ENCODE measurements at places on chromosomes 2 and 18.

GRCh38 chr2:45040786-45041185 lies 31.5 kb upstream of the SIX2 start:
- no peak for DNase-seq

- DNase-seq = no peak
Observed at GRCh38 chr2:46385786-46386577, 88.8 kb downstream of the EPAS1 start.

DNA sequence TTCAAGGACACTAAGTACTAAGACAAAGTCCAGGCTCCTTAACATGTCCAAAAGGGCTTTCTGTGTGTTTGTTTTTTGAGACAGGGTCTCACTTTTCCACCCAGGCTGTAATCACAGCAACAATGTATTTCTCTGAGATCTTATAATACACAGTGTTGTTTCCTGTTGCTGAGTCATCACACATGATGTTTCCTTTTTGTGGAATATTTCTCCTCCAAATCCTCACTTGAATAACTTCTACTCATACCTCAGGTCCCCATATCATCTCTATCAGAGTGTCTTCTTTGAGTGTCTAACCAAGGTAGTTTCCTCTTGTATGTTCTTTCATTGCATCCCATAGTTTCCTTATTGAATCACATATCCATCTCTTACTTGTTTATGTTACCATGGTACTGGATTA lies 632.0 kb upstream of the PIK3C3 start:
- DNase-seq = peak; percentile 52

DNA sequence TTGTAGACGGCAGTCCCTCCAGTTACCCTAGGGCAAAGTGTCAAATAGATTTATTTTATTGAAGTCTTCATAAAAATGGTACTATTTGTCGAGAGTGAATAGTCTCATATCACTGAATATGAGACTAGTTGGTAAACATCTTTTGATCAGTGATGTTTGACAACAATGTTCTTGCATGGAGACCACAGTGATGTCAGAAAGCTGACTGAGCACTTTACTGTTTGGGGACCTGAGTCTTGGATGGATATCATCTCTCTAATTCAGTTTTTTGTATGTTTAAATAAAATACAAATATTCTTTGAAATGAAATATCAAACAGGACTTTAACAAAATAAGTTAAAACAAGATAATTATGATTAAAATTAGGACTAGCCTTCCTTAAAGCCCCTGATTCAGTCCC lies 1315.4 kb upstream of the NRXN1 start:
- DNase-seq = no peak

DNA sequence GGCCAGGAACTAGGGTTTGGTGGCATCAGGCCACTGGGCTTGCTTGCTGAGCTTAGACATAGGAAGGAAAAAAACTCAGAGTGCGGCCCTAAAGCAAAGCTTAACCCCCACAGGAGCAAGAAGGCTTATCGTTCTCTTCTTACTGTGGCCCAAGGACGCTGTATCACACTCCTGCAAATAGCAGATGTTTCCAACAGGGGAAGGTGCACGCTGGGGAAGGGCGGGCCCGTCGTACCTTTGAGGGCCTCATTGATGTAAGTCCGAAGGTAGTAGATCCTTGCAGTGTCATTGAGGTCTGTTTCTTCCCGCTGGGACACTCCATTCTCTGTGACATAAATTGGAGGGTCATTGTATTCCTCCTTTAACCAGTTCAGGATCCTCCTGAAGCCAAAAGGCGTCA lies 46.6 kb downstream of the LCT start:
- no peak for DNase-seq

DNA sequence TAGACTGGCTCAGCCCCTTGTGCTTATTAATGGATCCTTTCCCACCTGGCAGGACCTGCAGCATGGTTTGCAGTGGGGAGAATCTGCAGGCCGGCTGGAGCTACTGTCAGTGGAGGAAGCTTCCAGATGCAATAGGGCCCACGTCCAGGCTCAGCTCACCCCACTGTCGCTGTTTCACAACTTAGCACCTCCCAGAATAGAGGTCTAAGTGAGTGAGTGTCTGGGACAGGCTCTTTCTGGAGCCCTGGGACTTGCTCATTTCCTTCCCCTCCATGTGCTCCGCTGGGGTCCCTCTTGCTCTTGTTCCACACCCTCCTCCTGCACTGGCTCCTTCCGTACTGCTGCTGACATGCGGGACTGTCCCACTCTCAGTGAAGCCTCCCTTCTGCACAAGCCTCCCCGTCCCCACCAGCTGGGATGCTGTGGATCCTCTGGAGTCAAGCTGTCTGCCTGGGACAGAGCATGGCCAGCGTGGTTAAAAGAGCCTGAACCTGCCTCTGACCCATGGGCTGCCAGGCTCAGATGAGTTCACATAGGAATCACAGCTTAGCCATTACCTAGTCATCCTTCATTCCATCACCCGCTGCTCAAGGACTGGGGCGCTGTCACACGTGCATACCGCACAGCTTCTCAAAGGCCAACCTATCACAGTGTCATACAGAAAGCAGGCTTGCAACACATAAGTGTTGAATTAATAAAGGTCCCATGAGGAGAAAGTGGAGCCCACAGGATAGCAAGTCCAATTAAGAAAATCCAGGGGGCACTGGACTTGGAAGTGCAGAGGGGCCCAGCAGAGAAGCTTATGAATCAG lies 135.9 kb downstream of the ACKR3 start:
- DNase-seq = no peak

DNA sequence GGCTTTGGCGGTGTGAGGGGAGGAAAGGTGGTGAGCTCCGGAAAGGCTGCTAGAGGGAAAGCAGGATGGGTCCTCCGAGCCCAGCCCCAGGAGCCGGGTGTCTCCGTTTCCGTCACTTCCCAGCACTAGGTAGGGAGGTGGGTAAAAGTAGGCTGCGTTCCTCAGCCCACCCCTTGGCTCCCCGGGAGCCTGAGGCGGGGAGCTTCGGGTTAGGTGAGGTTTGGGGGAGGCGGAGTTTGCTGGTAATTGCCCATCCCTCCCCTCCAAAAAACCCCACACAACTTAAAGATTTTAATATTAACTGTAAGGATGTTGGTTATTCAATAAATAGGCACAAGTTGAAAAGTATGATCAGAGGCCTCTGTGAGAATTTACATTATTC lies 552 bp upstream of the ATF2 start:
- no peak for DNase-seq

- peak; percentile 60 for DNase-seq
Observed at GRCh38 chr2:130251873-130252620, 53.8 kb upstream of the TUBA3E start.

GRCh38 chr18:79579807-79580497 lies 99.7 kb upstream of the CTDP1 start:
- no peak for DNase-seq

DNA sequence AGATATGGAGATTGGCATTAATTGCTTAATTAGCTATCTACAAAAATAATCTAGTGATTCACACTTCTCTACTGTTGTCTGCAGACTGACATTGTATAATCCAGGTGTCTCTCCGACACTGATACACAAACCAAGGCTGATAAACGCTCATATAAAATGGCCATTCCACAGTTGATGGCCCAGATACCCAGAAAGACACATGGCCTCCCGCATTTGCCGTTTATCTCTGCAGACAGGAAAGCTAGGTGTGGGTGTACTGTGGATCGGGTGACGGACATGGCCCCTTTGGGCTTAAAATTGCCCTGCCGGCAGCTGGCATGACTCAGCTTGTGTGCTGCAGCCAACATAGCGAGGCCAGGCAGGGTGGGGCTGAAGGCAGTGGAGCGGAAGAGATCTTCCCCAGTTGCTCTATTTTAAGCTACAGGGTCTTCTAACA lies 18.5 kb downstream of the PMAIP1 start:
- DNase-seq = peak; percentile 97

- no peak for DNase-seq
Observed at GRCh38 chr2:3430740-3431490, 51.4 kb downstream of the TRAPPC12 start.

DNA sequence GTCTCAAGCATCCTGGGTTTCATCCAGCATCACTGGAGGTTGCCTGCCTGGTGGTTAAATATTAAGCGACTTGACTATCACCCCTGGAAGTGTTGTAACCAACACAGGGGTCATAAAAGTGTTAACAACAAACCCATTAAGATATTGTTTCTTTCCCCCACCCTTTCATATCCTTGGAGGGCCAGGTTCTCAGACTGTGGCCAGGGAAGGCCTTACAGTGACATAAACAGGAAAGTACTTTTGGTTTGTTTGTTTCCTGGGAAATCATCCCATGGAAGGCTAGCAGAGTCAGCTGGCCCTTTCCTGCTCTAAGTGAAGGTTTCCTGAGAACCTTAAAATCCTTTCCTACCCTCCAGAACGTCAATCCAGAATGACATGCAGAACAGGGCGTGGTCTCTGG lies 160.9 kb downstream of the CLIP4 start:
- peak; percentile 62 for DNase-seq

DNA sequence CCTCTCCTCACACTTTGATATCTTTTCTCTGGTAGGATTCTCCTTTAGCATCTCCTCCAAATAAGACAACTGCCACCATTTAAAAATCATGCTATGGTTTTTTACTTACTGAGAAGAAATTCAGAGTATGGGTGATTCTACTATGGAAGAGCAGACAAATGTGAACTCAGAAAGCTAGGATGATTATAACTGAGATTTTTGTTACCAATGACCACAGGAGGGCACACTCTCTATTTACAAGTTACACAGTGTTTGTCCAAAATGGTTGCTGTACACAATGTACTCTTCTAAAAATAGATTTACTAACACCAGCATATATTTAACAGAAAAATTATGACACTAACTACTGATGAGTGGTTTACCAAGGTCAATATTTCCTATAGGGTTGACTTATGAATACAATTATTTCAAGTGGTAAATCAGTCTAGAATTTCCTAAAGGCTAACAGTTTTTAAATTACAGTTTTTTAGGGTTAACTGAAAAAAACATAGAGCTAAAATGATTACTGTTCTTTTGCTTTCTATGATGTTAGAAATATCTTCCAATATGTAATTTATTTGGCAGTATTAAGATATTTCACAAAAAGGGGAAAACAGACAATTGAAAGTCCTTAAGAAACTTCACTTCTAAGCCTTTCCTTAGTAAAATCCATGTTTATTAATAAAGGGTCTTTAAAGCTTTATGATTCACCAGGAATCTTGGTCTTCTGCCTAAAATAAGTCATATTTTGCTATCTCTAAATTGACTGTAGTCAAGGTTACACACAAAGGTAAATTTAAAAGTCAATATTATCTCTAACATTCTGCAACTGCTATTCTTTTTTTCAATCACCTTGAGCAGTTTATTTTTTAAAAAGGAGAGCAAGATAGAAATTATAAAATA lies 57.2 kb downstream of the MAP4K3 start:
- DNase-seq = peak; percentile 55

- DNase-seq = no peak
Observed at GRCh38 chr18:46402396-46402795, 254.6 kb downstream of the LOXHD1 start.

- DNase-seq = peak; percentile 12
Observed at GRCh38 chr2:28137221-28137620, 246.7 kb downstream of the BABAM2 start.

- no peak for DNase-seq
Observed at GRCh38 chr2:193382583-193382982, 1187.8 kb upstream of the TMEFF2 start.

GRCh38 chr18:9803698-9804516 lies 81.9 kb upstream of the TXNDC2 start:
- peak; percentile 96 for DNase-seq

- no peak for DNase-seq
Observed at GRCh38 chr2:113692698-113693428, 63.6 kb downstream of the SLC35F5 start.

DNA sequence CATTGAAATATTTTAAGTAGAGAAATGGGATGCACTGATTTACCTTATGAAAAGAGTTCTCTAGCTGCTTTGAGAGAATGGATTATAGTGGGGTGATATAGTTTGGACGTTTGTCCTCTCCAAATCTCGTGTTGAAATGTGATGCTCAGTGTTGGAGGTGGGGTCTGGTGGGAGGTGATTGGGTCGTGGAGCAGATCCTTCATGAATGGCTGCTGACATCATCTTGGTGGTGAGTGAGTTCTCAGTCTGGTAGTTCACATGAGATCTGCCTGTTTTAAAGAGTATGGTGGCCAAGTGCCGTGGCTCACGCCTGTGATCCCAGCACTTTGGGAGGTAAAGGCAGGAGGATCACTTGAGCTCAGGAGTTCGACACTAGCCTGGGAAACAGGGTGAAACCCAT lies 58.7 kb upstream of the SH3RF3 start:
- DNase-seq = no peak

DNA sequence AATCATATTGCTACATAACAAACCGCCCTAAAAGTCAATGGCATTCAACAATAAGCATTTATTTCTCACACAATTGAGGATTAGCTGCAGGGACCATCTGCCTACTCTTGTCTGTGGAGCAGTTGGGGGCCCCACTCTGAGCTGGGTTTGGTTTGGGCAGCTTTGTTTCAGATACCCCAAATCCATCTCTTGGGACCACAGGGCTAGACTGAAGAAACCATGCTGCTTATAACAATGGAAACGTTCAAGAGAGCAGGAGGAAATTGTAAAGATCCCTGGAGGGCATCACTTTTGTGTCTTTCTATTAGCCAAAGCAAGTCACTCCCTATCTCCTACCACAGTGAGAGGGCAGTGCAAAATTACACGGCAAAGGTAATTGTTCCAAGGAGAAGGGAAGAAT lies 146.5 kb upstream of the MGAT5 start:
- peak; percentile 79 for DNase-seq

DNA sequence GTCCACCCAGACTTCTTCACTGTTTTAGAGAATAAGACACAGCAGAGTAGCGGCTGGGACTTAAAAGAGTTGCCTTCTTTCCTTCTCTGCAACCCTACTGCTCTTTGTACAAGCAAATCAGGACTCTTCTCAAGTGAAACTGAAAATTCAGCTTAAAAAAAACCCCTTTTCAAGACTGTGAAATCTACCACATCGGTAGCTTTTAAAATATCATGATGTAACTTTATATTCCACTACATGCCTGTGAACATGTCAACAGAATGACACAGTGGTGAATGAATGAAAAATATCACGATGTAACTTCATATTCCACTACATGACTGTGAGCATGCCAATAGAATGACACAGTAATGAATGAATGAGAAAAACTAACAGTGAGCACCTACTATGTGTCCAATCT lies 53.4 kb downstream of the TCF4 start:
- no peak for DNase-seq

DNA sequence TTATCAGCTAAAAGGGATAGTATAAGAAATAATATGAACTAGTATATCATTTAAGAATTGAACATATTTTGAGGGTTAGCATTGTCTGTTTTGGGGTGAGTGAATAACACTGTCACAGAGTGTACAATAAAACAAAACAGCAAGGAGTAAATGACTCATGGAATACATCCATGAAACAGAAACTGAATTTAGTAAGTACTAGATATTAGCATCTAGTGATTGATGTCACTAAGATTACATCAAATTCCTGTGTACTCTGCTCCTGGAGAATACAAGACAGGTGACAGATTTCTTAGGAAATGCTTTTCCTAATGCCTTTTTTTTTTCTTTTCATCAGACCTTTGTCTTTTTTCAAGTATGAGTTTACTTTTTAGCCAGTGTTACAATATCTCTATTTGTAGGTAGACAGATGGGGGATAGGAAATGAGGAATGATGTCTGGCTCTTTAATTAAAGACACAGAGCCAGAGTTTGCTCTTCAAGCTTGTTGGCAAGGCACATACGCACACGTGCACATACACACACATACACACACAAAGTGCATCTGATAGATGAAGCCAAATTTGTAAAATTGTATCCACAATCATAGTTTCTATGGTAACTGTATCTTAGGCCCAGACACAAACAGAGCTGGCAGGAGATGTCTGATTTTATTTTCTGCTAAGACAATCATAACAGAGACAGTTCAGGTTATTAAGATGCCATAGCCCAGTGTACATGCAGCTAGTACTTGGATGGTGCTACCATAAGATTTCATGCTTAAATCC lies 138.2 kb upstream of the NRP2 start:
- DNase-seq = peak; percentile 6
